ENCODE measurements at places on chromosomes 6 and 20. TPM values are rescaled to one million over a fixed set of nuclear protein-coding genes. Genes with fewer than 3 reads are reported as not detected.

Gene RAMACL
- 0.23 TPM for total RNA-seq

Gene ARFGAP1
- 59.5 TPM for total RNA-seq

Gene RBBP8NL
- total RNA-seq, result not detected

Gene VIP
- total RNA-seq, result not detected

Gene MOG
- total RNA-seq, result not detected

Data from pericardium fibroblast (primary cell).